Thymus (tissue), 14 donors: ENCODE measurements at places on chromosomes 2 and 18.

- DNase-seq = no peak
These were observed 307.5 kb upstream of the HS6ST1 start for GRCh38 chr2:128625963-128626759.

DNA sequence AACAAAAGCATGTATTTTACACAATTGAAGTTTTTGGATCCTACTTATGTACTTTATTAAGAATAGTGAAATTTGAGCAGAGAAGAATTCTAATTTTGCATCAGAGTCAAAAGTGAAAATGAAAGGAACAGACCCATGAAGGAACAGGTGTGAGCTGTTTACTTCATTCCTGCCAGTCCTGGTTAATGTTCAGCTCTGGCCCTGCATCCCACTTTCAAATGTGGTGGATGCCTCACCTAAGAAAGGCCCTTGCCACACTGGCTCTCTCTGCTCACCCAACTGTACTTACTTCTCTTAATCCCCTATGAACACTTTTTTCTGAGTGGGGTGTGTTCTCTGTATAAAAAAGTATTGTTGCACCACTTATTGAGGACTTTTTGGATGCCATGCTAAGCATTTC lies 22.2 kb downstream of the FAM110C start:
- DNase-seq = no peak

DNA sequence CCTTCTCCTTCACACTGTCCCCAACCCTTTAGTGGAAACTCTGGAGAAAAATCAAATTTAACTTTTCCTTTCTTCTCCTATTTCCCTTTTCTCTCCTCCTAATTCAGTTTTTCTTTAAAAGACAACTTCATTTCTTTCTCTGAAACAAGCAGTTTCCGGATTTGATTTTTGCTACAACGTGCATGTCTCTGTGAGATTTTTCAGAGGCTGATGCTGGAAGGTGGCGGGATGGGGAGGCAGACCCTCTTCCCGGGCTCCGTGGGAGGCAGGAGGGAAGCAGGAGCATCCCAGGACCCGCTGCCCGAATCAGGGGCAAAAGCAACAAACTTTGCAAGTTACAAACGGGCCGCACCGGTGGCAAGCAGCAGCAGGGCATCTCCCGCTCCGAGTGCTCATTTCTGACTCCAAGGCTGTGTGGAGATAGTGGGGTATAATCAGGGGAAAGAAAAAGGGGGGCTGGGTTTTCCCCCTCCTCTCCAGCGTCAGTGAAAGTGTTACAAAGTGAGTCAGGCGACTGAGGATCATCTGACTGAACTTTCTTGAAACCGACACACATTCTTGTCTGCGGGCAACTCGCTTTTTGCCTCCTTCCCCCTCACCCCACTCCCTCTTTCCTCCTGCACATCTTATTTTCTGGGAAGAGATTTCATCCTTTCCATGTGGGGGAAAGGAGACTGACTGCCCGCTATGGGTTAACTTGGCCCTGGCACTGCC lies 6.4 kb downstream of the ZEB2 start:
- DNase-seq = no peak

DNA sequence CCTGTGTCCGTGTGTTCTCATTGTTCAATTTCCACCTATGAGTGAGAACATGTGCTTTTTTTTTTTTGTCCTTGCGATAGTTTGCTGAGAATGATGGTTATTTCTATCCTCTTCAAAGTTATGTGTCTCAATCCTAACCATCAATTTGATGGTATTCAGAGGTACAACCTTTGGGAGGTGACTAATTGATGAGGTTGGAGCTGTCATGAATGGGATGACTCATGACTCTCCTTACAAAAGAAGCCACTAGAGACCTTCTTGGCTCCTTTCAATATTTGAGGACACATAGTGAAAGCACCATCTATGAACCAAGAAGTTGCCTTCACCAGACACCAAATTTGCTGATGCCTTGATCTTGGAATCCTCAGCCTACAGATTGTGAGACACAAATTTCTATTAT lies 677.1 kb upstream of the DDX18 start:
- DNase-seq = no peak

- DNase-seq = no peak
These were observed 121.6 kb downstream of the NFATC1 start for GRCh38 chr18:79517341-79517740.
